ENCODE measurements at places on chromosomes 13 and 19.
A peak's percentile ranks its signal among the peaks of the same experiment; 100 is the strongest.

DNA sequence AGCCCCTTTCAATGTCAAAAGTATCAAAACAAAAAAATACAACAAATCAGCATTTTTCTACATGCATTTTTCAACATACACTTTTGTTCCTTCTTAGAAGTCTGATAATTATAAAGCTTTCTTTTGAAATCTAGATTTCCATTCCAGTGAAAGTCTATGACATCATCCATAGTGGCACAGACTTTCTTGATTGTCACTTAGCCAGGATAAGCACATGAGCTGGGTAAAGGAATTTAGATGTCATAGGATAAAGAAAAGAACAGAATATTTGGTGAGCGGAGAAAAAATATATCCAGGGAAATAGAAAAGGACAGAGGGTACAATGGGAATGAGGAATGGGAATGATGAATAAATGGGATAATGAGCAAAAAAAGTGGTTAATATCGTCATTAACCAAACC is 15.1 kb upstream of the TRPC4 start:
- no peak for DNase-seq

DNA sequence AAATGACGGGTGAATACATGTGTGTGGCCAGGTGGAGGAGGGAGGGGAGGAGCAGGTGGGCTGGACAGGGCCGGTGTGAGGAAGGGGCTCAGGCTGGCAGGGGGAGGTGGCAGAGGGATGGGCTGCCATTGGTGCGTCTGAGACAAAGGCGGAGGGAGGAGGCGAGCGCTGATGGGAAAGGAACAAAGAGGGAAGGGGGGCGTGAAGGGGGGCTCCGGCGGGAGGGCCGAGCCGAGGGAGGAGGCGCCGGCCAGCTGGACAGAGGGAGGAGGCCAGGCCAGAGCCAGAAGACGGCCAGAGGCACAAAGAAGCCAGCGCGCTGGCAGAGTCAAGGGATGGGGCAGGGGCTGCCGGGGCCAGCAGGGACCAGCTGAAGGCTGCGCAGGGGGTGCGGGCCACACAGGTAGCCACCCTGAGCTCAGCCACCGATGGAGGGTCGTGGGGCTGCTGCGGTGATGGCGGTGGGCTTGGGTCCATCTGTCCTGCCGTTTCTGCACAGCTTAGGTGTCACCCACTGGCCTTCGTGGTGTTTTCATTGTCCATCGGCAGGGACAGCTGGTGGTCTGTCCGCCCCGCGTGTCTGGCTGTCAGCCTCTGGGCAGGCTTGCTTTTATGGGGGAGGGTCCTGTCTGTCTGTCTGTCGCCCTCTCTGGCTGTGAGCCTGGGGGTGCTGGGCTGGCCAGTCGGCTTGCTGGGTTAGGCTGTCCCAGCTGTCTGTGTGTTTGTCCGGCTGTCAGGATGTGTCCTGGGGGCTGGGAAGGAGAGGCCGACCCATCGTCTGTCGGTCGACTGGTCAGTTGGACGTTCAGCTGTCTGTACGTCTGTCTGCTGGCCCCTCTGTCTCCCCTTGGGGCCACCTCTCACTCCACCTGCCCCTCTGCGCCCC is 2.2 kb downstream of the APC2 start:
- no peak for DNase-seq

DNA sequence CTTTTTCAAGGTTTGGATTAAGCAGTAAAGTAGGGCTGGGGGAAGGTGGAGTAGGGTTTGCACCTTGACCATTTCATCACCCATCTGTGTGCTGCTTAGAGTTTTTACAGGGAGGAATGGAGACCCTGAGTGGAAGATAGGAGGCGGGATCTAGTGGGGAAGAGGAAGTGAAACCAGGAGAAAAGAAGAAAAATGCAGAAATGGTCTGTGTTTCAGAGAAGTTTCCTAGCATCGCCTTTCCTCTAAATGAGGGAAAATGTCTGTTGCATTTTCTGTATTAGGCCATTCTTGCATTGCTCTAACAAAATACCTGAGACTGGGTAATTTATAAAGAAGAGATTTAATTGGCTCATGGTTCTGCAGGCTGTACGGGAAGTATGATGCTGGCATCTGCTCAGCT is 64.1 kb downstream of the TPT1 start:
- DNase-seq, result no peak

- peak; percentile 1 for DNase-seq
Measured at GRCh38 chr13:102726430-102726829, 31.6 kb upstream of the METTL21C start.

DNA sequence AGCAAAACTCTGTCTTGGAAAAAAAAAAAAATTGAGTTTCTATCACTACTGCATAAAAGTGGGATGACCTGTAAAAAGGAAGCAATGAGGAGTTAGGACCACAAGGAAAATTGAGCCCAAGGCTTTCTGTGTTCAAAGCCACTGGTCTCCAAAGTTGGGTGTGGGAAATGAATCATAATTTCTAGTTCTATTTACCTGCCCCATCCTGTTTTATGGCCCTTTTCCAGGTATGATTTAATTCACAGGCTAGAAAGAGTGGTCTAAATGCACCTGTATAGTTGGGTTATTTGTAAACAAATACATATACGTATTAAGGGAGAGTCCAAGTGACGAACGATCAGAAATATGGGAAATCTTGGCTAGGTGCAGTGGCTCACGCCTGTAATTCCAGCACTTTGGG is 5.9 kb upstream of the DCAF15 start:
- DNase-seq, result no peak

- no peak for DNase-seq
Measured at GRCh38 chr13:29954082-29955028, 103.9 kb upstream of the UBL3 start.

GRCh38 chr19:15544283-15544682 is 36.0 kb downstream of the CYP4F22 start:
- DNase-seq, result no peak

GRCh38 chr13:46554951-46555350 is 2.0 kb downstream of the LRCH1 start:
- no peak for DNase-seq

DNA sequence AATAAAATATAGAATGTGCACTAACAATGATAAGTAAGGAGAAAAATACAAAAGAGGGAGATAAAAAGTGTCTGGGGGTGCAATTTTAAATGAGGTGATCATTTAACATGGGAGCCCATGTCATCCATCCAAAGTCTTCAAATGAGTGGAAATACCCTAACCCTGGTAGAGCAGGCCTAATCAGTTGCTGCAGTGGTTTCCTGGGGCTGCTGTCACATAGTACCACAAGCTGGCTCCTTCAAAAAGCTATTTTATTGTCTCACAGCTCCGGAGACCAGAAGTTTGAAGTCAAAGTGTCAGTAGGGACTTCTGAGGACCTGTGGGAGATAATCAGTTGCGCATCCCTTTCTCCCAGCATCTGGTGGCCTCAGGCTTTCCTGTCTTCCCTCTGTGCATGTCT is 717.9 kb downstream of the DIAPH3 start:
- no peak for DNase-seq

DNA sequence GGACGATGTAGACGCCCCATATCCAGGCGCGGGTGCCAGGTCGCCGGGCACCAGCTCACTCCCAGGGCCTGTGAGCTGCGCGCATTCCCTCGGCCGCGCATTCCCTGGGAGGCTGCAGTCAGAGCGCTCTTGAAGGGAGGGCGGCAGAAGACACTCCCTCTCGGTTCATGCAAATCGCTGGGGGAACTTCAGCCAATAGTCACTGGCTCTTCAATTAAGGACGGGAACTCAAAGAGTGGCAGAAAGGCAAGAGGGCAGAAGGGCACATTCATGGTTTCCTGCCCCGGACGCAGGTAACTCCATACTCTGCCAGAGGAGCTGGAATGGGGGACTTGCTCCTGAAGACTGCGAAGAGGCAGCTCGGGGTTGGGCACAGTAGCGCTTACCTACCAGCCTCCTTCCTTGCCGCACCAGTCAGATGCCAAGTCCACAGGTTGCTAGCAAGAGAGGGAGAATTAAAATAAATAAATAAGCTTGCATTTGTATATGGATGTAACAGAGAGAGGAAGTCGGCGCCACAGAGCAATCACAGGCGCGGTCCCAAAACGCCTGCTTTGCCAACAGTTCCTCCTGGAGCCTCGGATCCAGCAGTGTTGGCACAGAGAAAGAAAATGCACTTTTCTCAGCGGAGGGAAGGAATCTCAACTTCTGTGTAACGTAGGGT is 459 bp downstream of the PCDH20 start:
- peak; percentile 85 for DNase-seq

- no peak for DNase-seq
Measured at GRCh38 chr19:14804765-14805164, 26.4 kb upstream of the ADGRE2 start.

DNA sequence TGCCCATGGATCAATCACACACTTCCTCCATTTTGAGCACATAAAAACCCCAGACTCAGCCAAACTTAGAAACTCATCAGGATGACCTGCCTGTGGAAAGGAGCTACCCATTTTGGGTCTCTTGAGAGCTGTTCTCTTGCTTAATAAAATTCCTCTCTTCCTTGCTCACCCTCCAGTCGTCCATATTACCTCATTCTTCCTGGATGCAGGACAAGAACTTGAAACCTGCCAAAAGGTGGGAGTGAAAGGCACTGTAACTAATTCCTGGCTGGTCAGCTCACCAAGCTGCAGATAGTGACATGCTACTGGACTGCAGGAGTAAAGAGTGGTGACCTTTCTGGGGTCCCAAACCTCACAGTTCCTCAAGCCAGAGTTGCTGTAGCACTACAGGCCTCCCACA is 20.2 kb downstream of the LIG4 start:
- peak; percentile 1 for DNase-seq

DNA sequence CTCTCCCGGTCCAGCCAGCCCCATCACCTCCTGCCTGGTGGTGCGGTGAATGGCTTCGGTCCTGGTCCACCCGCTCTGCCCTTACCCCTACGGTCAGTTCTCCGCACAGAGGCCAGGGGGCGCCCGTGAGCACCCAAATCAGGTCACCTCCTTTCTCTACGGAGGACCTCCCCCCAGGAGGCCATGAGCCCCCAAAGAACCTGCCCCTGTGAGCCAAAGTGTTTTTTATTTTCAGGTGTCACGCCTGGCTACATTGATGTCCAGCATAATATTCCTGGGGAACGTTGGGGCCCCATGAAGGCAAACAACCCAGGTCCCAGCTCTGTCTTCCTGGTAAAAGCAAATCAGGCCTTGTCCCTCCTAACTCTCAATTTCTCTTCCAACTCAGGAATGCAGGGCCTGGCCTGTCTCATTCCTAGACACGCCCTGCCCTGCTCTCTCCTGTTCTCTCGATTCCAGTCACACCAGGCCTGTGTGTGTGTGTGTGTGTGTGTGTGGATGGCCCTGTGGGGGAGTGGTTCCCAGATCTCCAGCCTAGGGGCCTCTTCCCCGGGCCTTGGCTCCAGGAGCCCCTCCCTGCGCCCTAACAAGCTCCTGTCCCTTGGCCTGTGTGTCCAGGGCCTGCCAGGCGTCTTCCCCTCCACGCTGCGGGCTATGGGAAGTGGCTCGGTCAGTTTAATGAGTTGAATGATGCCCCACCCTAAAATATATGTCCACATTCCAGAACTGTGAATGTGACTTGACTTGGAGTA is 9.7 kb upstream of the GIPC1 start:
- DNase-seq, result peak; percentile 73

DNA sequence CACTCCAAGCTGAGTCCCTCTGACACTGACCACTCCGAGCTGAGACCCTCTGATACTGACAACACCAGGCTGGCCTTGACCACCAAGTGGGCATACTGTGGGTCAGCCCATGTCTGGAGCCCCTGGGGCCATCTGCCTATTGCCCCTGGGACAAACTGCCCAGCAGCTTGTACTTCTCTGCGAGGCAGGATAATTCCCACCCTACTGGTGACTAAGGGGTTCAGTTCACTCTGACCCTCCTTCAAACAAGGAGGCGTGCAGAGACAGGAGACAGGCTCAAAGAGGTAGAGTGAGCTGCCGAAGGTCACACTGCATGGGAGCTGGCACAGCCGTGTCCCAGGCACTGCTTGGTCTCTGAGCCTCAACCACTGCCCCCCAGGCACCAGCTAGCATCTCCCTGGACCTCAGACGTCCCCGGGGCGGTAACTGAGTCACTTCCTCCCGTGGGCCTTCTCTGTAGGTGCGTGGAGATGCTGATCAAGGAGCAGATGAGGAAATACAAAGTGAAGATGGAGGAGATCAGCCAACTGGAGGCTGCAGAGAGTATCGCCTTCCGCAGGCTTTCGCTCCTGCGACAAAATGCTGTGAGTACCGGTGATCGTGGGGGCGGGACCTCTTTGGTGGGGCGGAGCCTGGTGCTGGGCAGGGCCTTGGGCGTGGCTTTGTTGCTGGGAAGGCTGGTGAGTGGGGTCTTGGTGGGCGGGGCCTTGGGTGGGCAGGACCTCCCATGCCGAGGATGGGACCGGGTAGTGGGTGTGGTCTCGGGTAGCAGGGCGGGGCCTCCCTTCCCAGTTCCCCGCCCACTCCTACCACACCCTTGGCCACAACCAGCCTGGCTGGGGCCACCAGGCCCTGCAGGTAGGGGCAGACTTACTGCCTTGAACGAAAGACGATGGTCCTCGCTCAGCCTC is 5.8 kb upstream of the USE1 start:
- DNase-seq, result peak; percentile 22

All from DMS53 (cell line).